ENCODE measurements at places on chromosomes 11 and 22.

GRCh38 chr11:32302826-32303225 is 132.5 kb downstream of the WT1 start:
- DNase-seq, result no peak

GRCh38 chr22:48346311-48346710 is 1481.4 kb downstream of the BRD1 start:
- DNase-seq, result no peak

GRCh38 chr11:7645206-7645605 is 28.1 kb downstream of the CYB5R2 start:
- no peak for DNase-seq

GRCh38 chr22:28395920-28396753 is 283.5 kb downstream of the TTC28 start:
- DNase-seq, result no peak

GRCh38 chr22:38941488-38941987 is 15.9 kb upstream of the APOBEC3A start:
- DNase-seq, result no peak

GRCh38 chr11:14577835-14578529 is 57.8 kb upstream of the PSMA1 start:
- DNase-seq, result no peak

DNA sequence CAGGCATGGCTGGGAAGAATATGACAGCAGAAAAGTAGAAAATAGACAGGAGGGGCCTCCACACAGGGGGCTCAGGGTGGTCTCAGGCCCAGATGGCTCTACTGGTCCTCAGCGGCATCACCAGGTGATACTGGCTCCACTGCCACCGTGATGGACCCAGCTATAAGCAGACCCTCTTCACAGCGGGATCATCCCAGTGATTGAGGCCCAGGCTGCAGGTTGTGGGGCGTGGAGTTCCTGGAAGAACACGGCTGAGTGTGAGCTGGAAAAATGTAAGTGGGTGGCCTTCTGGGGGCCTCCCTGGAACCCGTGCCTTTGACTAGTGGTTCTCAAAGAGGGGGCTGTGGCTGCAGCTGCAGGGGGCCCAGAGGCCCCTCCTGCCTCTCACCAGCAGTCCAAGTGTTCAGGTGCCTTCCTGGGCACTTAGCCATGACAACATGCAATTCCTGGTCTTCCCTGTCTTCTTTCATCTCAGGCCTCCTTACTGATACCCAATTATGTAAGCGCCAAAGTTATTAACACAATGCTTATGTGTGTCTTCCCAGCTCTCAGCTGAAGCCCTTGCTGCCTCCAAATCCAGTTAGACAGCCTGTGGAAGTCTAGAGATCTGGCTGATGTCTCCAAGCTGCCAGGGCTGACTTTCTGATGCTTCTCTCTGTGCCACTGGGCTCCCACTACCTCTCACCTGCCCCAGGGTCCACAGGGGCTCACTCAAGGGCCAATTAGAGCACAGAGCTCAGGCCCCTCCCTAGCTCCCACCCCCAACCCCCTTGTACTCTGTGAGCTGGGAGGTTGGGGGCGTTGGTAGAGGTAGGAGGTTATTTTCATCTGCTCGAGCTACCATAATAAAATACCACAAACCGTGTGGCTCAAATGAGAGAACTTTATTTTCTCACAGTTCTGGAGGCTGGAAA is 110.1 kb upstream of the LMO1 start:
- no peak for DNase-seq

DNA sequence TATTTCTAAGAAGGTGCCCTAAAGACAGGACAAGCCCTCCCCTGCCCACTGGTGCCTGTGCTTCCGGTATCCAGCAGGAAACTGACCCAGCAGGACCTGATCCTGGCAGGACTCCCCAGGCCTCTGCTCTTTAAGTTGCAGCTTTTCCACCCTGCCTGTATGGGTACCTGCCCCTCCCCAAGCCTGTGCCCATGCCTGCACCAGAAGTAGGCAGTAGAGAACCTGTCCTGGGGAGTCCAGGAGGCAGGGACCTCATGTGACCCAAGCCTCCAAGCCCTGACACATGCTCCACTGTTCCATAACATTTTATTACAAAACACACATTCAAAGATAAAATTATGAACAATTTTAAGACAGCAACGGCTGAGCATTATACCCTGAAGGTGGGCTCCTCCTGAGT is 14.2 kb downstream of the CWC15 start:
- DNase-seq, result no peak

DNA sequence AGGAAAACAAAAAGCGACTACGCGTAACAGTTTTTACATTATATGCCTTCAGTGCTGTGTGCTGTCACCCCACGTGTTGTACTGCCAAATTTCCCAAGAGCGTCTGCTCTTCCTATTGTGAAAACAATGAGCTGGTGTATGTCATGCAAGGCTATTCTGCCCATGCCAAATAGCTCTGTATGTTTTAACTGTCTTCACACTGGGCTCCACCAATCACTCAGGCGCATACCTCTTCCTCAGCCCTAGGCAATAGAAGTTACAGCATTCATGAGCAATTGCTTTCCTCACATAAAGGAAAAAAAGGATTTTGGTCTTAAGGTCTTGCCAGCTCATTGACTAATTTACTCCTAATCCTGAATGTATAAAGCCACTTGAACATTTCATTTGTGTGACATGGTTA is 606.8 kb downstream of the NTM start:
- no peak for DNase-seq

DNA sequence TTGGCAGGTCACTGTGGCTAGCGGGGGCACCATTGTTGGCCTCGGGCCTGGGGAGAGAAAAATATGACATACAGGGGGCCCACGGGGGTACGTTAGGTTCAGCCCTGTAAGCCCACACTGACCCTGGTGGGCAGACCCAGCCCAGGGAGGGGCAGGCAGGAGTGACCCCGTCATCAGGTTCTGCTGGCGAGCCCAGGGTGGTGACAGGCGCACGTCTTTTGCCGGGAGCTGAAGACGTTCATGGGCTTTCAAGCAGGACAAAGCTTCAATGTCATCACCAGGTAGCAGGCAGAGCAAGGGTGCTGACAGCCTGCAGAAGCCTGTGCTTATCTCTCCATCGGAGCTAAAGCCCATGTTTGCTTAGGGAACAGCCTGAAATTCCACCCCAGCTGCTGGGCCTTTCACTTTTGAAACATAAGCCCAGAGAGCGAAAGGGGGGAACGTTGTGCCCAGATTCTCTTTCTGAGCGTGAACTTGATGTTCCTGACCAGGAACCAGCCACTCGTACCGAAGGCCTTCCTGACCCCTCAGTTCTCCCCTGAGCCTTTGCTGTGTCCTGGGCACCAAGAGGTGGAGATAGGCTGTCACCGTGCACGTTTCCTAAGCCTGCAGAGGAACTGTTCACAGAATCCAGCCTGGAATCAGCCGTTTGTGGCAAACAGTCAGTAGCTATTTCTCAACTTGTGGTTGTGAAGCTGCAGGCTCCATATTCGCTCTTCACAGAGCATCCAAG is 74.0 kb upstream of the ATXN10 start:
- no peak for DNase-seq

DNA sequence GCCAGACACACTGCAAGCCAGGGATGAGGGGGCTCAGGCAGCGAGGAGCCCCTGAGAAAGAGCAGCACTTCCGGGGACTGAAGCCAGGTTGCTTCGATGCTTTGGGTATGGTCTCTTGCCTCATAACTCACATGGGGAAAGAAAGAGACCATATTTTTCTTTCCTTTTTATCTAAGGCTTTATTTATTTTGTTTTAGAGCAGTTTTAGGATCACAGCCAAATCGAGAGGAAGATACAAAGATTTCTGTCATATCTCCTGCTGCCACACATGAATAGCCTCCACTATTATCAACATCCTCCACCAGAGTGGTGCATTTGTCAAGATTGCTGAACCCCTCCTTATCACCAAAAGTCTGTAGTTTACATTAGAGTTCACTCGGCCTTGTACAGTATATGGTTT is 24.3 kb upstream of the ADSL start:
- no peak for DNase-seq

- DNase-seq, result no peak
Measured at GRCh38 chr22:49647627-49648026, 180.0 kb downstream of the BRD1 start.

- DNase-seq, result no peak
Measured at GRCh38 chr22:20777420-20778177, 3.7 kb downstream of the SERPIND1 start.

- DNase-seq, result no peak
Measured at GRCh38 chr22:30824711-30825110, 130.0 kb downstream of the OSBP2 start.

DNA sequence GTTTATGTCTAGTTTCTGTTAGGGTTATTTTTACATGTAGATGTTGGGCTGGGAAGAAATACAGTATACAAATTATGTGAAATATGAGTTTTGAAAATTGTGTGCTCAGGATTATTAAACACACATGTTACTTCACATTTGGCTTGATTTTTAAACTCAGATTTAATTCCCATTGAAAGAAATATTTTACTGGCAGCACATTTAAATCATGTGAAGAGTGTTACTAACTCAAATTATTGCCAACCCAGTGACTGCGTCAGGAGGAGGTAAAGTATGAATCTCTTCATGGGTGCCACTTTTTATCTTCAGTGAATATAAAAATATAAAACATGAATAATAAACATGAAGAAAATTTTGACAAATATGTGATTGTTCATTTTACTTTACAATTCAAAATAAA is 457.5 kb upstream of the CCDC179 start:
- DNase-seq, result no peak

GRCh38 chr11:5368502-5369043 is 15.0 kb upstream of the OR51M1 start:
- no peak for DNase-seq

DNA sequence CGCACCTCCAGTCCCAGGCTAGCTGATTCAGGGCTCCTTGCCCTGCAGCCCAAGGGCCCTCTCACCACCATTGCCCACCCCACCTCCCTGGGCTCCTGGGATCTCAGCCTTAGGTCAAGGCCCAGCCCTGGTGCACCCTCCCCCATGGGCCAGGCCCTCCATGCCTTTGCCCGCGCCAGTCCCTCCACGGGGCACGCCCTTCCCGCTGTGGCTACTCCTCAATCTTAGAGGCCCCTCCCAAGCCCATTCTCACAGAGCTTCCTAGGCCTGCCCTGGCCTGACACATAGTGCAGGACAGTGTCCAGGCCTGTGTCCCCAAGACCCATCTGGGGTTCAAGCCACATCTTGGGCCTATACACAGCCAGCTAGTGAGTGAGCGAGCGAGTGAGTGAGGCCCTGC is 6.9 kb downstream of the GP1BB start:
- DNase-seq, result no peak

- DNase-seq, result no peak
Measured at GRCh38 chr22:33572086-33572485, 348.2 kb downstream of the LARGE1 start.

DNA sequence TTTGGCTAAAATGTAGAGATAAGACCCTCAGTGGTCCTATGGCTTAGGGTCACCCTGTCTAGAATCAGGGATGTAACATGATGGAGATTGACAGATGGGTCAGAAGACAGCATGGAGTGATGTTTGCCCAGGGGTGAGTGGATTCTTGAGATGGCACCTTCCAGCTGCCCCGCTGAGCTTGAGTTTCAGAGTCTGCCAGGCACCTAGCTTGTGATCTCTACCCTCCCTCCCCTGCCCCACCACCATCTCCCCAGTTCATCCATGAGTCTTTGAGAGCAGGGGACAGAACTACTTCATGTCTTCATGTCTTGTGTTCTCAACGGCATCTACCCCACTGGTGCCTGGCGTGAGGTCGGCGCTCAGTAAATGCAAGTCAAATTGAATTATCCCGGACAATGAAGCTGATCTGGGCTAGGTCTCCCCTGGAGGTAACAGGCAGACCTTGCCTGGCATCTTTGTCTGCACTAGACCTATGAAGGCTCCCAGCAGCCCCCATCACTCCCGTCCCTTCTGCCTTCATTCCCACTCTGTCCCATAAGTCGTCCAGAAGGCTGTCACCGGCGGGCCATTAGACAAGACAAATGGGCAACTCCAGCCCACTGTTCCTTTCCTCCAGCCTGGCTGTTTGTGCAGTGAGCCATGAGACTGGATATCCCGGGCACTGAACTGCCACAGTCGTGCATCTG is 239.2 kb upstream of the TBCEL start:
- no peak for DNase-seq

- DNase-seq, result no peak
Measured at GRCh38 chr11:114921697-114922096, 243.4 kb downstream of the NXPE2 start.

DNA sequence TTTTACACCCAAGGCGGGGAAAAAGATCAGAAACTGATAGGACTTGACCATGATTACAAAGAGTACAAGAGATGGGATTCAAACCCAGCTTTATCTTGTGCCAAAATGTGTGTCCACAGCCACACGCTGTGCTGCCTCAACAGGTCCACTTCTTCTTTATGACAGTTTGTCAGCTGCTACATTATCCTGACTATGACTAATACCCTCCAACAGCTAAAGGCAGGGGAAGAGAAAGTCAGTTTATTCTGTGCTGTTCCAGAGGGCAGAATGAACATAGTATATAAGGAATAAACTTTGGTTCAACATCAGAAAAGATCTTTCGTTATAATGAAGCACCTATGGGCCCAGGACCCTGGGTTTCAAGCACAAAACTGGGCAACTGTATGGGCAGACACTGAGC is 668.2 kb upstream of the TENM4 start:
- no peak for DNase-seq

DNA sequence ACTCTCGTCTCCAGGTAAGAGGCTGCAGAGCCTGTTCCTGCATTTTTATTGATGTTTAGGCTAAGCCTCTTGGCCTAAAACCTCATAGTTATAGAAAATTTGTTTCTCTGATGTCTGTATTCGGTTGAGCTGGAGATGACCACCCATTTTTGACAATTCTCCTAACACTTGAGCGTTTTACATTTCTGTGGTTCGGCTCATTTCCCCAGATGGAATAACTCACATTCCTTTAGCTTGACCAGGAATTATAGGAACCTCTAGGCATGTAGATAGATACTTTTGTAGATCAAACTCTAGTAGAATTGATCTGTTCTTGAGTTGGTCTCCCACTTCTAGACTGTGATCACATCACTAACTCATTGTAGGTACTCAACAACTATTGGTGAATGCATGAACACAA is 172.6 kb upstream of the CADM1 start:
- no peak for DNase-seq

GRCh38 chr11:61912530-61912898 is 4.9 kb downstream of the RAB3IL1 start:
- no peak for DNase-seq
